ENCODE measurements at places on chromosomes 16 and 17. TPM values are rescaled to one million over a fixed set of nuclear protein-coding genes. Genes with fewer than 3 reads are reported as not detected.

FOXF1 gene
- 0.11 TPM for total RNA-seq

LRRC46 gene
- total RNA-seq, result not detected

MYCBPAP gene
- 0.46 TPM for total RNA-seq

PYY gene
- total RNA-seq, result not detected

DNA sequence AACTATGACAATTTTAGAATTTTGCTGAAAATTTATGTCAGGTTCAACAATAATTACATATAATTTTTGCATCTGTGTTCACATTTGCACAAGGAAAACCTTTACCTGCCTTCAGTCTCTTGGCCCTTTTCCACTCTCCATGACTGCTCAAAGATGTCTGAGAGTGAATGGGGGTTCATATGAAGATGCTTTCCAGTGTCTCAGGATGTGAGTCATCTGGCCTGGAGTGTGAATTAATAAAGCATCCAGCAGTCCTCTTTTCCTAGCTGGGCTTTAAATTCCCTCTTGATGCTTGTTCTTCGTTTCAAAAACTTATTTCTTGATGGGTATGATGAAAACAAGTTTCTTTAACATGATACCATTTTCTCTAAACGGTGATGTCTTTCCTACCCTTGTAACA, 99.9 kb downstream of the CDK5R1 start:
- no peak for DNase-seq

DNA sequence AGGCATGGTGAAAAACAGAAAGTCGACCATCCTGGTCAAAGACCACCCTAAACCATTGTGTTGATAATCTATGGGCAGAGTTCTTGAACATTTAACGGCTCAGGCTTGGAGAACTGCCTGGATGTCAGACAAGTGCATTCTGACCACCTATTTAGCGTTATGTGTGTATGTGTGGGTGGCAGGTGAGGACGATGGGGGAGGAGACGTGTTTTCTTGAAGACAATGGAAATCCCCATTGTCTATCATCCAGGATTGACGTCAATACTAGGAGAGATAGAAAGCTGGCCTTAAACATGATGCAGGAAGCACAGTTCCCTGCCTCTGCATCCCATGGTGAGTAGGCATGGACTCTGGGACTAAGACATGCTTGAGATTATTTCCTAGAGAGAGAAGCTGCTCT, 157.4 kb upstream of the MAF start:
- DNase-seq, result no peak
